ENCODE measurements at places on chromosomes 12 and 14.

DNA sequence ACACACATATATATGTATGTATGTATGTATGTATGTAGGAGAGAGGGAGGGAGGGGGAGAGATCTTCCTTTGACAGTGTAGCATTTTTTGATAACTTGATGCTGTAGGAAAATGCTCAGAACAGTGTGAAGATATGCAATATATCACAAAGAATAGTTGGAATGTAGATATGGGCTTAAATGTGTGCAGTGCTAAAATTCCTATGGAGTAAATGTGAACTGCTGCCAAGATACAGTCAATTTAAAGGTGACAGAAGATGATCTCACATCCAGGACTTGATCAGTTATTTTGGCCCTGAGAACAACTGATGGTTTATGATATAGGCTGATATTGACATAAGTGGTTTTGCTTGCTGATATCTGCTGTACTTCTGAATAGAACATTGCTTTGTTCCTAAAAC is 84.2 kb downstream of the DAAM1 start:
- no peak for DNase-seq

DNA sequence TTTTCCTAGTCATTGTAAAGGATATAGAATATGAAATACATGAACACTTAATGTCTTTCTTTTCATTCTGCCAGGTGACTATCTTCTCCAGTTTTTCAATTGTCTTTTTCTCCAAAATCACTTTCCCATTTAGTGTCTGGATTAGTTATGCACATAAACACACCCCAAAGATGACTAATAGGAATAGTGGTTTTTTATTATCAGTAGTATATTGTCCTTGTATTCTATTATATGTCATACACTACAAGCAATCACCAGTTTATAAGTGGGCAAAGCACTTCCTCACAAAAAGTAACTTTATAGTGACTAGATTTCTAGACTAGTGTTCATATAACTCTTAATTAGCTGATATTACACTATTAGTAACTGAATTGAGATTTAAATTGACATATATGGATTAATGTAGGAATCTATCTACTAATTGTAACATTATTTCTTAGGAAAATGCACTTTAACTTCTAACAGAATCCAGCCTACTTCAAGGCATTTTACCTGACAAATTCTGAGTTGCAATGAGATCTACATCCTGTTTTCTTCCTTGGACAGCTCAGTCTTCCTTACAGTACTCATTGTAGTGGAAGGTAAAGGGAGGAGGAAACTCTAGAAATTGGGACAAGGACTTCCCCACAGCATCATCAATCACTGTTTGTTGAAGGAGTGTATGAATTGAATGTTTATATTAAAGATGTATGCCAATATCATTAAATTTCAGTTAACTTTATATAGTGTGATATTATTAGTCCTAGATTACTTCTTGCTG is 186.1 kb upstream of the GARIN2 start:
- no peak for DNase-seq

DNA sequence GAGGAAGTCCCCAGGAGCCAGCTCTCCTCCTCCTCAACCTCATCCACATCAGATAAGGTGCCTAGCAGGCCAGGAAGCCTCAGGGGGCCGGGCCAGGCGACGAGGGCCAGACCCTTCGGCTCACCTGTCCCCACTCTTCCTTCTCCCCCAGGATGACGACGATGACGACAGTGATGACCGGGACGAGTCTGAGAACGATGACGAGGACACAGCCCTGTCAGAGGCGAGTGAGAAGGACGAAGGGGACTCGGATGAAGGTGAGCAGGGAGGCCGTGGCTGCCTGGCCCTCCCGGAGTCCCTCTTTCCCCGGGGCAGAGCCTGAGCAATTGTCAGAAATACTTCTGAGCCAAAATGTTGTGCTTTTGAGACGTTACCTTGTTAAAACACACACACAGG is 13.8 kb downstream of the SETD1B start:
- no peak for DNase-seq

DNA sequence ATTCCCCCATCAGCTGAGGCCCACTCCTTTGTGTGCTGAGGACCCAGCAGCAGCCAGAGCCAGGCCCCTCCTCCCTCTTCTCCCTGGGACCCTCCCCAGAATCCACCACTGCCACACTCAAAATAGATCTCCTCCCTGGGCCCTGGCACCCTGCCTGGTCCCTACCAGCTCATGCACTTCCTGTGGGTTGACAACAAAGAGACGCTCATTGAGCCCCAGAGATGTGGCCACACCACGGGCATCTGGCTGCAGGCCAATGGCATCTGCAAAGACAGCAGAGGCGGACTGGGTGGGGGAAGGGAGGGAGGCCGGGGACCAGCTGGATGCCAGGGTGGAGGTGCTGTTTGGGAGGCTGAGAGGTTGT is 16.0 kb upstream of the ENDOU start:
- no peak for DNase-seq

- no peak for DNase-seq
These were observed 87.1 kb downstream of the SSPN start for GRCh38 chr12:26282339-26282940.

- no peak for DNase-seq
These were observed 18.7 kb downstream of the A2ML1 start for GRCh38 chr12:8840938-8841633.

DNA sequence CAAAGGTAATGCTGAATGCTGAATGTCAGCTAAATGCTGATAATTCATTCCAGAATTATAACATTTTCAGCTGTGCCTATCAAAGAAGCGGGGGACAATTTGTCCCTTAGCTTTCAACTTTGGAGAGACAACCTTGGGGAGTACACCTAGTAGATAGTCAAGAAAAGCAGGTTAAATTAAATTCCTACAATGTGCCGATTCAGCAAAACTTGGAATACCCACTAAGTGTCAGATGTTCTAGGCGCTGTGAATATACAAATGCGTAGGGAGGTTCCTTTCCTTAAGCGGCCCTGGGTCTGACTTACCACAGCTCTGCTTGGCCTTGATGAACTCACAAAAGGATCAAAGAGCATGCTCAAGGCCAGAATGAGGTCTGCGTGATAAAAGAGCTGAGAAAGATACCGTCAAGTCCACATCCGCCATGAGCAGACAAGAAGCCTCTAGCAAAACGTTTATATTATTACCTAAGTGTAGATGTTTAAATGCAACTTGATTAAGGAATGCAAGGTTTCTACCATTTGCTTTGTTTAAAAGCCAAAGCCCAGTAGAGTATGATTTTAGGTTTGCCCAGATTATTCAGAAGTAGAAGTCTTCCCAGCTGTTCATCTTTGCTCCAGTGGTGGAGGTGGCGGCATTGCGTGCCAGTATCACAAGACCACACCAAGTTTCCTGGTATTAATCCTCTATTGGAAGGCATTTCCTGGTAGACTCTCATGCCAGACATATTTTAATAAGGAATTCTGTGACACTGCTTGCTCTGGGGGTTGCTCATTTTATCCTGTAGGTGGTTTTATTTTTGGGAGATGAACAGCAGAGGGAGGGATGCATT is 368.6 kb downstream of the DPF3 start:
- no peak for DNase-seq

- DNase-seq: no peak
These were observed 27.8 kb downstream of the FBRSL1 start for GRCh38 chr12:132517740-132518100.

- DNase-seq: no peak
These were observed 36.3 kb upstream of the CFL2 start for GRCh38 chr14:34750670-34751069.

DNA sequence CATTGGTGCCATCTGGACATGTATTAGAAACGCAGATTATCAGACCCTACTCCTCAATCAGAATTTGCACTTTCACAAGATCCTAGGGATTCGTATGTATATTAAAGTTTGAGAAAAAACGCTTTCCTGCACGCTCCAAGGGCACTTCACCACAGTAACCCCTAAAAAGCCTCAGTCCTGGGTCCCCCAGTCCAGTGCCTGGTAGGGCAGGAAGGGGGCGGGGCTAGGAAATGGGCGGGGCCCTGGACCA is 369 bp downstream of the DEPDC4 start:
- DNase-seq: no peak

- DNase-seq: no peak
These were observed 23.0 kb downstream of the JAG2 start for GRCh38 chr14:105145381-105146180.

GRCh38 chr14:39383026-39383660 is 49.1 kb downstream of the FBXO33 start:
- no peak for DNase-seq

- peak; percentile 53 for DNase-seq
These were observed 73.5 kb downstream of the ARF6 start for GRCh38 chr14:49966304-49966809.

GRCh38 chr14:50410921-50411320 is 14.2 kb upstream of the CDKL1 start:
- DNase-seq: no peak

- DNase-seq: no peak
These were observed 5.0 kb upstream of the GPR162 start for GRCh38 chr12:6816598-6816997.

DNA sequence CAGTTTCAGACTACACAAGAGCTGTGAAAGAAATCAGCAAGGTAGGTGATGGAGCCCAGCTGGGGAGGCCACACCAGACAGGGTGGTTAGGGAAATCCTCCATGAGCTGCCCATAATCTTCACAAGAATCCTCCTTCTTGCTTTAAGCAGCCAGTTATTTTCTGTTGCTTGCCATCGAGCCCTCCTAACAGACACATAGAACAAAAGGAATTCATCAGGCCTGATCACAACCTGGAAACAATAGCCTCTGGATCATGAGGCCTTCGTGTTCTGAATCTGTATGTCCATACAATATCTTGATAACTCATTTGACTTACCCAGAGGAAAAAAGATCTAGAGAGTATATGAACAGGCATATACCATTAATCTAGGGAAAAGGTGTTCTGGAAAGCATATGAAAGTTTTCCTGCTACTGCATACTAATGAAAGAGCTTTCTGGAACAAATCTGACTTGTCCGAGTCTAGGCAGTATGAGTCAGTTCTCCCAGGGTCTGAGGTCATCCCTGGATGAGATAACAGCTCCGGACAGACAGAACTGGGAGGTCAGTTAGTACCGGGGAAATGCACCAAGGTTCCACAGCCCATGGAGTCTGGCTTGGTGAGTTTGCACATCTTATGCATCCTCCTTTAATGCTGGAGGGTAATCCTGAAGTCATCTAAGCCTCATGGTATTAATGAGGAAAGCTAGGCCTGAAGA is 52.8 kb upstream of the ELK3 start:
- DNase-seq: no peak

GRCh38 chr14:53744857-53745256 is 211.8 kb downstream of the BMP4 start:
- DNase-seq: no peak

DNA sequence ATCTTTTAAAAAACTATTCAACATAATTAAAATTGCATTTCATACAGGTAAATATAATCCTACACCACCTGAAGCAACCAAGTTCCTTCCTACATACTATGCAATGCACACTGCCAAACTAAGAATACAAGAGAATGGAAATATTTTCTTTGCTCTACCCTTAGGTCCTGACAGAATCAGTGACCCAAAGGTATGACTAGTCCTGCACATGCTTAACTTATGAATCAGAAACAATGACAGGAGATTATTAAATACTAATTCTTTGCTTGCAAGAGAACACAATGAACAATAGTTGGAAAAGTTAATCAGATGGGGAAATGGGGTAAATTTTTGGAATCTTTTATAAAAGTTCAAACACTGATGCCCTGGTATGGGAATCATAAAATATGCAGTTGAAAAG is 220.1 kb downstream of the SOX5 start:
- no peak for DNase-seq

- no peak for DNase-seq
These were observed 63.1 kb upstream of the ARID2 start for GRCh38 chr12:45666396-45666795.

DNA sequence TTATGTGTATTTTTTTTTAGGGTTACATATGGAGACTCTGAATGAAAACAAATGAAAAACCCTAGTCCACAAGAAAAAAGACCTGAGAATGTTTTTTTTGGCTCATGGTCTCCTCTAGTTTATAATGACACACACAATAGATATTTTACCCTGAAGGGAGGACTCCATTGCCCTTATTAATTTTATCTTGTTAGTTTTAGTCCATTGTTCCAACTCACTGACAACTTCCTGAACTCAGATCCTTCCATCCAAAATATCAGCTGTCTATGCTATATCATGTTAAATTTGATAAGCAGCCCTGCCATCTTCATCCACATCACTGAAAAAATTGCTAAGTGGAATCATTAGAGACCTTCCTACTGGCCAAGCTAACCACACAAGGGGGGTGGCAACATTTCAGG is 232.1 kb downstream of the MON2 start:
- no peak for DNase-seq

GRCh38 chr14:63725786-63726460 is 1.9 kb downstream of the SGPP1 start:
- DNase-seq: peak; percentile 33

DNA sequence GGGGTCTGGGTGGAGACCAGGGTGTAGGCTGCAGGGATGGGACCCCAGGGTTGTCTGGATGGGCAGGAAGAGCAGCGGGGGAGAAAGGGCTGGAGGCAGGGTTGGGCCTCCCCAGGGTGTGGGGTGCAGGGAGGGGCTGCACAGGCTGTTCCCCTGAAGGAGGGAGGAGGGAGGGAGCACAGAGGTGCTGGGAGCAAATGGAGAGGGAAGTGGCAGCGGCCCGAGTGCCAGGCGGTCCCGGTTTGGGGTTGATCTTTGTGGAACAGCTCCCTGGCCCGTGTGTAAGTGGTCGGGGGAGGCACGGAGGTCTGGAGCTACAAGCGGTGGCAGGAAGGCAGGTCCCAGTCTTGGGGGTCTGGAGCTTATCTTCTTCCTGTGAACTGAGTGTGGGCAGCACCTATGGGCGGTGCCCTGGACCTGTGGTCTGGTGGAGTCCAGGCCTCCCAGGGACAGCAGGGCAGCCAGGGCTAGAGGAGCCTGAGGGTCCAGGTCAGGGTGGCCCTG is 391.6 kb downstream of the TMEM121 start:
- no peak for DNase-seq

GRCh38 chr14:68709007-68709406 is 83.9 kb downstream of the ZFP36L1 start:
- no peak for DNase-seq

GRCh38 chr14:89231426-89232113 is 185.5 kb downstream of the FOXN3 start:
- no peak for DNase-seq

DNA sequence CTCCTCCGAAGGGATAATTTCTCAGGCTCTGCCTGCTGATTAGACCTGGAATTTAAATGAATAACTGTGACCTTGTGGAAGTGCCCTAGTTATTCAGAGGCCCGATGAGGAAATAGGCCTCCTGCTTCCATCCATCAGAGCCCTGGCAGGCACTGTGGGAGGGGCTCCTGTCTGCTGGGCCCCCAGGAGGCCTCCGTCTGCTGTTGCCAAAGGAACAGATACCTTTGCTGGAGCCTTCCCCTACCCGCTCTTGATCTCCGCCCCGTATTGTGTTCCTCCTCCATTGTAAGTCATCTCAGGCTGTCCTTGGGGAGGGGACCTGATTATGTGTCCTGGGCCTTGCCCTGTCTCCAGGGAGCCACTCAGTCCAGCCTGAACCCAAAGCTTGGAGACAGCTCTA is 112.3 kb downstream of the NRXN3 start:
- DNase-seq: no peak

- DNase-seq: peak; percentile 61
These were observed 417.3 kb downstream of the SNAPC1 start for GRCh38 chr14:62179367-62180018.

All from HAP-1 (cell line).